ENCODE measurements at places on chromosomes 13 and 19.

DNA sequence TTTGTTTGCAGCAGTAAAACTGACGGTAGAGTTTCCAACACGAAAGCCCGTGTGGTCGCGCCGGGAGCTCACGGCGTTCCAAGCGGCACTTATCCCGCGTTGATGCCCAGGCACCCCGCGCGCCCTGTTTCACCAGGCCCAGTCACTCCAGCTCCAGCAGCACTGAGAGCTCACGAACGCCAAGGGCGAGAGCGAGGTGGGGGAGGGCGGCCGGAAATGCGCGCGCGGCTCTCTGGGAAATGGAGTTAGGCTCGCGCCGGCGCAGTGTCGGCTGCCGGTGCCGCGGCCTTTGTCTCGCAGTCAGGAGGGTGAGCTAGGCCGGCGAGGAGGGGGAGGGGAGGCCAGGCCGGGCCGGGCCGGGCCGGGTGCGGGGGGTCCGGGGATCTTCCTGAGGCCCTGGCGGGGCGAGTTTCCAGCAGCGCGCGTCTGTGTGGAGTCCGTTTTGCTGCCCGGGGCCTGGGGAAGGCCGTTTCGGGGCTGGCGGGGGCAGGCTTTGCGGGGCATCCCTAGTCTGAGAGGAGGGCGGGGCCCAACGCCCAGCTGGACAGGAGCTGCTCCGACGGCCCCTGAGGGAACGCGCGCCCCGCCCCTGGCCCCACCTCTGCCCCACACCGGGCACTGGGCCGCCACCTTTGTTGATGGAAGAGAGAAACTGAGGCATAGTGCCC, at the start of gene ZNF135:
TSS of gene ZNF135 (plus strand) at position 280 of the 668 bp plus-strand sequence. CDS start 721 bp downstream, outside the sequence.
- DNase-seq, result peak; percentile 64

GRCh38 chr13:23678795-23679194, 108.6 kb downstream of the TNFRSF19 start:
- no peak for DNase-seq

GRCh38 chr13:51033421-51034185, 77.5 kb downstream of the C13orf42 start:
- DNase-seq, result no peak

DNA sequence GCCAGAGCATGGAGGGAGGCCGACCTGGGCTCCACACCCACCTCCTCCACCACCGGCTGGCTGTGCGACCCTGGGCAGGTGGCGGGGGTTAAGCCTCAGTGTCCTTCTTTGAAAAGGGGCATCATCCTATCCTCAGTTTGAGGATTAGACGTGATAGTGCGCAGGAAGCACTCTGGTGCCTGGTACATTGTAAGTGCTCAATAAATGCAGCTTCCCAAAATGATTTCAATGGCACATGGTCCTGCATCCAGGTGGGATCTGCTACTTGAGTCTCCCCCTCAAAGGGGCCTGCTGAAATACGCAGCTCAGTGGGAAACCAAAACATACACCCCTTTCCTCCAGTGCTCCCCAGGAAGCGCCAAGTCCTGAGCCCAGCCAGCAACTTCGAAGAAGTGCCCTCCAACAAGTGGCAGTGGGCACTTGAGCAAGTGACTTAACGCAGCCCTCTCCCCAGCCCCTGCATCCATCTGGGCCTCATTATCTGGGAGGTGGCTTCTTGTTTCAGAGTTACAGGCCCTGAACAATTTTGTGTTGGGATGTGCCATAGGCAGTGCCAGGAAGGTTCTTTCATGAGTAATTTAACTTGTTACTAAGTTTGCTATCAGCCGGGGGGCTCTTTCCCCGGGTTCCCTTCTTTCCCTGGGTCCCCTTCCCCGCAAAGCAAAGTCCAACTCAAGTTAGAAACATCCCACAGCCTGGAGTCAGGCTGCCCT, 17.9 kb downstream of the ACTN4 start:
- DNase-seq, result no peak

DNA sequence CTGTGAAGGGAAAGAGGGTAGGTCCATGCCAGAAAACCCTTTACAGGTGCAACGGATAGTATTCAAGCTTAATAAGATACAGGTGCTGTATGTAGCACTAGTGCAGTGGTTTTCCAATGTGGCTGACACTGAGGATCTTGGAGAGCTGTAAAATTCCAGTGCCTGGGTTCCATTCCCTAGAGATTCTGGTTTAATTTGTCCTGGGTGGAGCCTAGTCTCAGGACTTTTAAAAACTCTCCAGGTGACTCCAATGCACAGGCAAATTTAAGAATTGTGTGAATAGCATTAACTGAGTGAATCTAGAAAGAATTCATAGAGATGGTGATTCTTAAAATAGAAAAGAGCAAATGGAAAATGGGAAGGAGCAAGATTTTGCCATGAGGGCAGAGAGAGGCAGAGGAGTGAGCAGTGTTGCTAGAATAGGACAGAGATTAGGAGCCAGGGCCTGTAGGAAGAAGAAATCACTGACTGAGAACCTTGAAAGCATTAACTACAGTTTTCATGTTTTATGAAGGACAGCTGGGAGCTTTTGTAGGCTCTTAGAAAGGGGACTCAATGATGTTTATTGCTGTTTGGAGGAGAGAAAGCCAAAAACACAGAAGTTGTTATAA, 261.8 kb downstream of the DLEU7 start:
- no peak for DNase-seq

- DNase-seq, result no peak
These were observed 8.0 kb downstream of the FXYD3 start for GRCh38 chr19:35123573-35123972.

DNA sequence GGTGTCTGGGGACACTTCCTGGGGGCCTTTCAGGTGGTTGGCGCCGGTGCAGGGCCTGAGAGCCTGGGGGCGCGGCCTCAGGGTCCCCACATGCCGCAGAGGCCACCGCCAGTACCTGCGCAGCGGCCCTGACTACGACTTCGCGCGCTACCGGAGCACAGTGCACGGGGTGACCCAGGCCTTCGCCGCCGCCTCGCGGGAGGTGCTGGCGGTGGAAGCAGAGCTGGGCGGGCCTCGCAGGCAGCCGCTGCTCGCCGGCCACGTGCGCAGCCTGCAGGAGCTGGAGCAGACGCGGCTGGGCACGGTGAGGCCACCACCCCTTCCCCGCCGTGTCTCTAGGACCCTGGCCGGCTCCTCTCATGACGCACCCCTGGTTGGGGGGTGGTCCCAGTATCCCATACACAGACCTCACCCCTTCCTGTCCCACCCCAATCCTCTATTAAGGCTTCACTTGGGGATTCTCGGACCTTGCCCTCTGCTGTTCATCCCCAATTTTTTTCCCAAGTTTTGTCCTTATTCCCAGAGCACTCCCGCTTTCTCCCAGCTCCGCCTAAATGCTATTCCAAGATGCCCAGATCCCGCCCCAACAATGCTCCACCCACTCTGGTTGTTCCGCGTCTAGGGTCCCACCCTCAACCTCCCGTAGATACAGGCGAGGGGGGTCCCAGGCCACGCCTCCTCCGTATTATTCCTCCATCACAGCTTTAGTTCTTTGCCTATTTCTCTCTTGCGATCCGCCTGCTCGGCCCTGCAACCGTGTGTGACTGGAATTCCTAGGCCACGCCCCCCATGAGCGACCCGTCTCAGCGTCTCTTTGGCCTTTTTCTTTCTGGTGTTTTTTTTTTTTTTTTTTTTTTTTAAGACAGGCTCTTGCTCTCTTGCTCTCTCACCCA, 1.0 kb downstream of the REX1BD start:
- peak; percentile 89 for DNase-seq

DNA sequence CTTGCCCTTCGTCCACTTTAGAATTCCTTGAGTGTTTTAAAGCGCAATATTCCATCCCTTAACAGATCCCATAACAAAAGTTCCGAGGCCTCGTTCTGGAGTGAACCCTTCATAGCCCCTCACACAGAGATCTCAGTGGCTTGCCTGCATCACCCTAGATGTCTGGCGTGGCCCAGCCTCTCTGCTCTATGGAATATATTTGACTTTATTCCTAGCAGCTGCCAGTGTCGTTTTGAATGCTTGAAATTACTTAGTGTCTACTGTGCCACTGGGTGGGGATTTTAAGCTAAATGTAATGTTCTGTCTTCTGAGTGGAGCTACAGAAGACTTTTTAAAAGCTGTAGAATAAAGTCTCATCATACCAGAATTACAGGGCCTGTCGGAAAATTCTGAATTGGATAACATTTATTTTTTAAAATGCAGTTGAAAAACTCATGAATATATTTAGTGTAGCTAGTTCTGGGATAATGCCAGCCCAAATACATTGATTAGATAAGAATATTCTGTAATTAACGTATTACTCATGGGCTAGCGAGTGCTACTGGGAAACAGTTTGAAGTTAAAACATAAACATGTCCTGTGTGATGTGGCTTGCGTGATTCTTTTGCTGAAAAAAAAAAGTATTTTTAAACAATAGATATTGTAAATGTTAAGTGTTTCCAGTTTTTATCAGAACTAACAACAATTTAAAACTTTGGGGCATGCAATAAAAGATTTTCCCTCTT, 111.8 kb downstream of the ESD start:
- no peak for DNase-seq

- no peak for DNase-seq
These were observed 221.7 kb downstream of the COG6 start for GRCh38 chr13:39877134-39877533.

GRCh38 chr19:6551607-6552450, 21.0 kb downstream of the TNFSF9 start:
- DNase-seq, result peak; percentile 83

Data from CD4-positive, alpha-beta T cell (primary cell).